ENCODE measurements at places on chromosomes 3 and 15. TPM values are rescaled to one million over a fixed set of nuclear protein-coding genes. Genes with fewer than 3 reads are reported as not detected.
A peak's percentile ranks its signal among the peaks of the same experiment; 100 is the strongest.

DNA sequence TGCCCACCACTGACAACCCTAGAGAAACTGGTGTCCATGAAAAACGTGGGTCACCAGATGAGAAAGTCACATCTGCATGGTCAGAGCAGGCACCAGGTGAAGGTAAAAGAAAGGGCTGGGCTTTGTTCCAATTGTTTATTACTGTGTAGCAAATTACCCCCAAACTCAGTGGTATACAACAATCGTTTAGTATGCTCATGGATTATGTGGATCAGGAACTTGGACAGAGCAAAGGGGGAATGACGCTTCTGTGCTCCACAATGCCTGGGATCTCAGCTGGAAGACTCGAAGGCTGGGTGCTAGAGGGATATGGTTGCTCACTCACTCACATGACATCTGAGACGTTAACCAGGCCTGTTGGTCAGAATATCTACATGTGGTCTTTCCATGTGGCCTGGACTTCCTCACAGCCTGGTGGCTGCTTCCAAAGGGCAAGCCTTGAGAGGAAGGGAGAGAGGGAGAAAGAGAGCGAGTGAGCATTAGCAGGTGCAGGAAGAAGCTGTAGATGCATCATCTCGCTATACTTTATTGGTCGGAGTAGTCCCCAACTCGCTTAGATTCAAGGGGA is 44.9 kb downstream of the LPP start:
- peak overlapping the region; percentile 90 for H3K27ac ChIP-seq
- H3K4me1 ChIP-seq = peaks cover 67% of the 10 kb centered on the region
- no peak for DNase-seq
- H3K27me3 ChIP-seq = no peaks in the 10 kb centered on the region
- H3K4me3 ChIP-seq = no peak overlapping the region

DNA sequence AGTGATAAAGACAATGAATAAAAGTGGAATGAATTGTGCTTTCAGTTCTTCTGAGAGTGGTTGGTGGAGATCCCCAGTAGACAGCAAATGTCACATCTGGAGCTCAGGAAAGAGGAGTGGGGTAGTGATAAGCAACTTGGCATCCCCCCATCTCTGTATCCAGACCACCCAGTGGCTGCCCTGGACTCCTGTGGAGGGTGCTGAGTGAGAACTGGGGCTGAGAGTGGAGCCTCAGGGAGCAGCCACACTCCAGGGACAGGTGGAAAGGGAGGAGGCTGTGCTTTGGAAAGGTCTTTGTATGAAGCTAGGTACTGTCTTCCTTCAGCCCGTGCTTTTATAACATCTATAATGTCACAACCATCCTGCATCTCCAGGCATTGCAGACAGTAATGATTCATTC is 85.6 kb upstream of the RASGRF1 start:
- H3K4me3 ChIP-seq = no peak overlapping the region
- H3K27ac ChIP-seq = no peak overlapping the region
- H3K4me1 ChIP-seq = peaks cover 16% of the 10 kb centered on the region
- peaks cover 17% of the 10 kb centered on the region for H3K27me3 ChIP-seq
- DNase-seq = no peak

DNA sequence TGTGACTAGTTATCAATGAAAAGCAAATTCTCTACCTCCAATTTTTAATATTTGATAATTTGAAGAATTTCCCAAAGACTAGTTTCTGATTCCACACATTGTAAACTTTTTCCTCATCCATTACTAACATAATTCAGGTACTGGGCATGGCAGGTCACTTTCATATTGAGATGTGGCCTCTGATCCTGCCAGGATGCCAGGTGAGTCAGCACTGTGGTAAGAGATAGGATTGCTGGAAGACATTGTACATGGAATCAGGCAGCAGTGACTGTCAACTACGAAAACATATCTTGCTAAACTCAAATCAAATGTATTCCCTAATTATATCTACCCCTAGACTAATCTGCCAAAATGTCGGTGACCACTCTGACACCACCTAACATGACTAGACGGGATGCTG is 33.2 kb upstream of the POU1F1 start:
- no peaks in the 10 kb centered on the region for H3K4me1 ChIP-seq
- no peaks in the 10 kb centered on the region for H3K36me3 ChIP-seq
- H3K27me3 ChIP-seq = no peaks in the 10 kb centered on the region

The RETNLB gene
- not detected for total RNA-seq

DNA sequence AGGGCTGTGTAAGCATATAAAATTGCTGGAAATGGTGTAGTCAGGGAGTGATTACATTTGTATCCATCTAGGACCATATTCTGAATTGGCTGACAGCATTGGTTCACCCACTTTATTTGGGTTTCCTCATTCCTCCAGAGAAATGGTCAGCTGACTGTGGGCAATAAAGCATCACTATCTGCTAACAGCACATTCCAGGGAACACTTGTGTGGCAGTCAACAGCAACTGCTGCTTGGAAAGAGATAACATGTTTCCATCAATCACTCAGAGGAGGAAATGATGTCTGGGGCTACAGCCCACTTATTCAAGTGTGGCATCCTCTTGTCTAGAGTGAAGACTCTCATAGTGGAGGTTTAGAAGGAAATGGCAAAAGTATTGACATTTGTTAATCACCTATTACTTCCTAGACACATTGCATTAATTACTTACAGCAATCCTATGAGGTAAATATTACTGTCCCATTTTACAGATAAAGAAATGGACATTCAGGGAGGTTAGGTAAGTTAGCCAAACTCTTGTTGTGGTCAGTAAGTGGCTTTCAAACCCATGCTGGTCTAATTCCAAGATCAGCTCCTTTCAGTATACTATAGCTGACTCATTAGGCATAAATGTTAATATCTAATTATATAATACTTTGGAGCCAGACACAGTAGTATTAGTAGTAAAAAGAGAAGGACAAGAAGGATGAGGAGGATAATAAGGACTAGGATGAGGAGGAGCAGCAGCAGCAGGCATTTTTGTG is 247.8 kb downstream of the ALCAM start:
- no peak overlapping the region for H3K27ac ChIP-seq
- no peaks in the 10 kb centered on the region for H3K27me3 ChIP-seq
- DNase-seq = no peak
- H3K4me1 ChIP-seq = peaks cover 20% of the 10 kb centered on the region

DNA sequence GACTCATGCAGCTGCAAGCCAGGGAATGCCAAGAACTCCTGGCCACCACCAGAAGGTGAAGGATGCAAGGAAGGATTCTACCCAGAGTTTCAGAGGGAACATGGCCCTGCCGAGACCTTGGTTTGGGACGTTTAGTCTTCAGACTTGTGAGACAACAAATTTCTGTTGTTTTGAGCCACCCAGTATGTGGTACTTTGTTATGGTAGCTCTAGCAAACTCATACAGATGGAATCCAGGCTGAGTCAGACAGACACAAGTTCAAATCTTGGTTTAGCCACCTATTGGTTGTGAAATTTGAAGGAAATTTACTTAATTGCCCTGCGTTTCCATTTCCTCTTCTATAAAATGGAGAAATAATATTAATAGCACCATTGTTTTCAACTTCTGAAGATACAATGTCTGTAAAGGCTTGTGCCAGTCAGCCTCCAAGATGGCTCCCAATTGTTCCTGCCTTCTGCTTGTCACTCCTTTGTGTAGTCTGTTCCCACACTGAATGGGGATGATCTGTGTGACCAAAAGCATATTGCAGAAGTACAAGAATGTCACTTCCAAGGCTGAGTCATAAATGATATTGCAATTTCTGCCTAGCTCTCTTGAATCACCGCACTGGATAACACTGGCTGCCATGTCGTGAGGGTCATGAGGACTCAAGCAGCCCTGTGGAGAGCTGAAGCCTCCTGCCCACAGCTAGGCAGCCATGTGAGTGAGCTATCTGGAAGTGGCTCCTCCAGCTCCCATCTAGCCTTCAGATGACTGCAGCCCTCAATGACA is 223.5 kb upstream of the PROK2 start:
- H3K27ac ChIP-seq = no peak overlapping the region
- no peak overlapping the region for H3K4me3 ChIP-seq
- no peaks in the 10 kb centered on the region for H3K4me1 ChIP-seq
- peaks cover 25% of the 10 kb centered on the region for H3K27me3 ChIP-seq

DNA sequence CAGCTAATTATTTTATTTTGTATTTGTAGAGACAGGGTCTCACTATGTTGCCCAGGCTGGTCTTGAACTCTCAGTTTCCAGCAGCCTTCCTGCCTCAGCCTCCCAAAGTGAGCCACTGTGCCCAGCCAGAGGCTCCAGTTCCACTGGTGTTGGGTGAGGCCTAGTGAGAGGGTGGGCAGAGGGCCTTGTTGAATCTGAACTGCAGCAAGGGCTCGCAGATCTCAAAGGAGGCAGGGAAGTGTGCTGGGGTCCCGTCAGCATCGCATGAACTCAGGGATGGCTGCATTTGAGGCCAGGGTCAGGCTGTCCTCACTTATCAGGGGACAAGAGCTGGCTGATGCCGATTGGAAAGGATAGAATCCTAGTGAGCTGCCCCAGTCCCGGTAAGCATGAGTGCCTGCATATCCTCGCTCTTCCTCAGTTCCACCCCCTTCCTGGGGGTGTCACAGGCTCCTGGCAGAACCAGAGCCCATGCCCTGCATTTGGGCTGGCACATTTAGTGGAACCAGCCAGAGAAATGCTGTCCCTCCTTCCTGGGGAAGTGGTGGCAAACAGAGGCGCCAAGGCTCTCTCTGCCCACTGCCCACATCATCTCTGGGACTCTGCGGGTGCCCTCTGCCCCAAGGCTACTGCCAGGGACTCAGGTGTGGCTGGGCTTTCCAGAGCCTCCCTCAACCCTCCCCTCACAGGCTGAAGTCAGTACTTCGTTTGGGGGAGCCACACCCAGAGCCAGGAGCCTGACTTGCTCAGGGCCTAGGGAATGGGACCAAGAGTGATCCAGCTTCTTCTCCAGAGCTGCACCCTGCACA is 24.1 kb downstream of the ALS2CL start:
- H3K27me3 ChIP-seq = no peaks in the 10 kb centered on the region
- peaks cover 49% of the 10 kb centered on the region for H3K4me1 ChIP-seq
- H3K4me3 ChIP-seq = no peak overlapping the region

DNA sequence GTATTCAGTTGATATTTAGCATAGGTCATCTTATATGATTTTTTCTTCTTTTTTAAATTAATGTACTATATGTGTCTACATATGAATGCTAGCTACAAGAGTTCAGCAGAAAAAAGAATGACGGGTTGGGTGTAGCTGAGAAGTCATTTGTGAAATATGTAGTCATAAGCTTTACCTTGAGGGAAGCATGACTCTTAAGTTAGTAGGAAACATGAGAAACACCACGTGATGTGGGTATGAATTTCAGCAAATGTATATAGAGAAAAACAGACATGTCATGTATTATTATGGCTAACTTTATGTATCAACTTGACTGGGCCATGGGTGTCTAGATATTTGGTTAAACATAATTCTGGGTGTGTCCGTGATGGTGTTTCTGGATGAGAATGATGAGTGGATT is 125.0 kb downstream of the RAP2B start:
- no peaks in the 10 kb centered on the region for H3K27me3 ChIP-seq
- no peak for DNase-seq
- H3K4me3 ChIP-seq = no peak overlapping the region
- no peak overlapping the region for H3K27ac ChIP-seq

GRCh38 chr15:70566047-70566835 is 197.1 kb downstream of the UACA start:
- H3K27ac ChIP-seq = no peak overlapping the region
- no peak for DNase-seq
- H3K36me3 ChIP-seq = no peaks in the 10 kb centered on the region
- H3K4me1 ChIP-seq = peaks cover 9% of the 10 kb centered on the region
- H3K27me3 ChIP-seq = peaks cover 22% of the 10 kb centered on the region
- H3K4me3 ChIP-seq = no peak overlapping the region

The GOLIM4 gene
- total RNA-seq = 74.8 TPM

The FEZF2 gene
- not detected for total RNA-seq

DNA sequence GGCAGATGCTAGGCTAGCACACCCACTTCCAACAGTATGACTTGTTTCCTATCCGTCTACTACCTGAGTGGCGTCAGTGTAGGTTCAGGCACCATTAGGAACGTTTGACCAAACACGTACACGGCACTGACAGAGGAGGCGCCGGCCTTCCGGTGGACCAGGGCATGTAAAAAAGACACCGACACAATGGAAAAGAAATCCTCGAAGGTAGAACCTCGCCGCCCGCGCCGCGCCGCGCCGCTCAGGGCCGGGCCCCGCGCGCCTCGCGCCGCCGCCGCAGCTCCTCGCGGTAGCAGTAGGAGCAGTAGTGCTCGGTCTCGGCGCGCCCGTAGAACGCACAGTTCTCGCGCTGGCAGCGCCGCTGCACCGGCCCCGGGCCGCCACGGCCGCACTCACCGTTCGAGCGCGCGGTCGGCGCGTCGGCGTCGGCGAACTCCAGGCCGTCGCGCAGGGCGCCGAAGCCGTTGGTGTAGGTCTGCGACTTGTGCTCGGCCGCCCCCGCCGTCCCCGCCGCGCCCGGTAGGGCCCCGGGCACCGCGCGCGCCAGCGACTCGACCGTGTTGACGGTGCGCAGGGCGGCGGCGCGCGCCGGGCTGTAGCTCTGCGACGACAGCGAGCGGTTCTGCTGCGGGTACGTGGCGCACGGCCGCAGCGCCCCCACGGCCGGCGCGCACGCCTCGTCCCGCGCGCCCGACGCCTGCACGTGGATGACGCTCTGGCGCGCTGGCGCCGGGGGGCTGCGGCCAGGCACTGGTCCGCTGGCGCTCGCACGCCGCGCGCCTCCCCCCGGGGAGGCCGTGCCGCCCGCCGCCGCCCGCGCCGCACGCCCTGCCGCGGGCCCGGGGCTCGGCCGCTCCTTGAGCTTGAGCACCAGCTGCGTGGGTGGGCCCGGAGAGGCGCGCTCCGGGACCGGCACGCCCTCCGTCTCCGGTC is 156.7 kb downstream of the KLF13 start:
- no peaks in the 10 kb centered on the region for H3K36me3 ChIP-seq
- no peak overlapping the region for H3K27ac ChIP-seq
- H3K4me1 ChIP-seq = peaks cover 10% of the 10 kb centered on the region
- H3K4me3 ChIP-seq = peak overlapping the region; percentile 54

GRCh38 chr3:21158861-21159542 is 592.0 kb downstream of the ZNF385D start:
- no peak overlapping the region for H3K4me3 ChIP-seq
- no peak overlapping the region for H3K27ac ChIP-seq
- H3K27me3 ChIP-seq = no peaks in the 10 kb centered on the region
- no peak for DNase-seq
- H3K36me3 ChIP-seq = no peaks in the 10 kb centered on the region
- H3K4me1 ChIP-seq = no peaks in the 10 kb centered on the region

The PRRT3 gene
- 0.47 TPM for total RNA-seq

- peak overlapping the region; percentile 97 for H3K4me3 ChIP-seq
- peak overlapping the region; percentile 89 for H3K27ac ChIP-seq
- no peaks in the 10 kb centered on the region for H3K36me3 ChIP-seq
- no peak for DNase-seq
- peaks cover 48% of the 10 kb centered on the region for H3K4me1 ChIP-seq
Observed at GRCh38 chr3:23203708-23204330, 692 bp downstream of the UBE2E2 start.

The CYP19A1 gene
- 0.60 TPM for total RNA-seq

The SCAANT1 gene
- not detected for total RNA-seq

The LINGO1 gene
- 0.96 TPM for total RNA-seq

GRCh38 chr15:95990833-95991232 is 339.7 kb upstream of the NR2F2 start:
- no peak for DNase-seq
- H3K27ac ChIP-seq = no peak overlapping the region
- H3K36me3 ChIP-seq = no peaks in the 10 kb centered on the region
- H3K27me3 ChIP-seq = no peaks in the 10 kb centered on the region

- DNase-seq = no peak
- no peaks in the 10 kb centered on the region for H3K27me3 ChIP-seq
- peaks cover 82% of the 10 kb centered on the region for H3K4me1 ChIP-seq
- no peaks in the 10 kb centered on the region for H3K36me3 ChIP-seq
Observed at GRCh38 chr3:134239538-134239937, 11.1 kb downstream of the RYK start.

- DNase-seq = no peak
- H3K27me3 ChIP-seq = peaks cover 88% of the 10 kb centered on the region
- no peaks in the 10 kb centered on the region for H3K36me3 ChIP-seq
- H3K4me1 ChIP-seq = peaks cover 23% of the 10 kb centered on the region
- no peak overlapping the region for H3K4me3 ChIP-seq
Observed at GRCh38 chr15:100891307-100892012, 11.8 kb downstream of the ALDH1A3 start.

The C3orf22 gene
- total RNA-seq = not detected
